Heart left ventricle (tissue), 16 donors: ENCODE measurements at places on chromosomes 11 and 22. TPM values are rescaled to one million over a fixed set of nuclear protein-coding genes. Genes with fewer than 3 reads are reported as not detected.

The OR8A1 gene
- total RNA-seq = not detected

The ESAM gene
- 111 TPM for total RNA-seq

The MIOX gene
- total RNA-seq = not detected

The TPST2 gene
- 25.2 TPM for total RNA-seq

The IFITM10 gene
- total RNA-seq = 3.6 TPM

The SYCE3 gene
- total RNA-seq = not detected
